Stimulated activated CD4-positive, alpha-beta T cell treated with anti-CD3 and anti-CD28 coated beads, Interleukin-1b, Interleukin-23, amount 100 ng/mL, for 24 hours (primary cell): ENCODE measurements at places on chromosomes 11 and 22.

- no peak for DNase-seq
Observed at GRCh38 chr11:79439886-79440570, 802 bp downstream of the TENM4 start.

DNA sequence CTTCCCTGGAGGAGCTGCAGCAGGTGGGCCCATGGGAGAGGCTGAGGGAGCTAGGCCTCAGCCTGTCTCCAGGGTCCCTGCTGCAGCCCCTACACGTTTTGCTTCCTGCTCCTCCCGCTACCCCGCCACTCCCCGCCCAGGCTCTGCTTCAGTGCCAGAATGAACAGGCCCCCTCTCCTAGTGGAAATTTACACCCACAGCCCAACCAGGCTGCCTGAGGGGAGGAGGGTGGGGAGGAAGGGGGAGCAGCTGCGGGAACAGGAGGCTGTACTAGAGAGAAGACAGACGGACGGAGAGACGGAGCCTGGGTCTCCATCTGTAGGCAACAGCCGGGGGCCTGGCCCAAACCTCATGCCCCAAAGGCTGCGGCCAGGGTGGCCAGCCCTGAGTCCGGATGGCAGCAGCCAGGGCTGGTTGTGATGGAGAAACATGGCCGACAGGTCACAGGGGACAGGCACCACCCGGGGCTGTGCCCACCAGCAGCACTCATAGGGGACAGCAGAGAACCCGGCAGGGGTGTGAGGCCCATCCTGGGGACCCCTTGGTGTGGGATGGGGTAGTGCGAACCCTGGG lies 20.6 kb downstream of the FLRT1 start:
- DNase-seq = no peak

DNA sequence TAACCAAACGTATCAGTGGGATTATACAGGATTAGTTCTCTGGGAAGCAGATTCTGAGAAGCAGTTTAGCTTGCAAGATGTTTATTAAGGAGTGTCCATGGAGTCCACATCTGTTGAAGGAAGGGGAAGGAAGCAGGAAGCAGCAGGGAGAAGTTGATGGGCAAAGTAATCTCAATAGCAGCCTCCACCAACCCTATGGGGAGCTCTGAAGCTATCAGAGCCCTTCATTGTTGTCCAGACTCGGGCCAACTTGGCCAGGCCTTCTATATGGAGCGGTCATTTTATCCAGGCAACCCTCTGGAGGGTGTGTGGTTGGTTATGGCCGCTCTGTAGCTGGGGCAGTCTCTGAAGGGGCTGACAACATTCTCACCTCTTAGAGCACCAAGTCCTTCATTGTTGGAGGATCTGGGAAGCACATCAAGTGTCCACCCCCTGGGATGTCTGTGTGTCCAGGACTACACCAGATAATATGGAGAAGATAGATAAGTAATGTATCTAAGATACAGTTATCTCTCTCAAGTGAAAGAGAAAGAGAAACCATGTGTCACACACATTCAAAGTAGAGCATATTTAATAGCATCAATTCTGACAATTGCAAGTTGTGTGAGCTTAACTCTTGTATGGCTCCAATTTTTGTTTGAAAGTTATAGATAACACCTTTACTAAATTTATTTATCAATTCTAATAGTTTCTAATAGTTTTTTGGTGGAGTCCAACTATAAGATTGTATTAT lies 101.7 kb upstream of the TRIM77 start:
- no peak for DNase-seq

- DNase-seq = no peak
Observed at GRCh38 chr11:19934828-19935259, 222.2 kb downstream of the NAV2 start.

DNA sequence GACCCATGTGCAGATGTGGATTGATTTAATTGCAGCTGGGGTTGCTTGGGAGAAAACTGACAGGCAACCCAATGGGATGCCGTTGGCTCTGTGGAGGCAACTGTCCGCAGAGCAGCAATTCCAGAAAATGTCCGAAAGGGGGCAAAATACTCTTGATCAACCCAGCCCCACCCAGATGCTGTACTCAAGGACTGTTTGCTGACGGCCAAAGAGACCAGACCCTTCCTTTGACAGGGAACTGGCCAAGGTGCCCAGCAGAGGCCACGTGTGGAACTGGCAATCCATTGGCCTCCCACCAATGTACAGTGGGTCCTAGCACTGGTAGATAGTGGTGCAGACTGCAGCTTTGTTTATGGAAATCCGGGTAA lies 29.7 kb upstream of the KCNA4 start:
- DNase-seq = no peak

GRCh38 chr22:40196628-40197360 lies 19.1 kb downstream of the TNRC6B start:
- DNase-seq = peak; percentile 28

GRCh38 chr11:45083544-45084087 lies 62.8 kb upstream of the PRDM11 start:
- no peak for DNase-seq

GRCh38 chr11:79269611-79270307 lies 171.1 kb downstream of the TENM4 start:
- no peak for DNase-seq

DNA sequence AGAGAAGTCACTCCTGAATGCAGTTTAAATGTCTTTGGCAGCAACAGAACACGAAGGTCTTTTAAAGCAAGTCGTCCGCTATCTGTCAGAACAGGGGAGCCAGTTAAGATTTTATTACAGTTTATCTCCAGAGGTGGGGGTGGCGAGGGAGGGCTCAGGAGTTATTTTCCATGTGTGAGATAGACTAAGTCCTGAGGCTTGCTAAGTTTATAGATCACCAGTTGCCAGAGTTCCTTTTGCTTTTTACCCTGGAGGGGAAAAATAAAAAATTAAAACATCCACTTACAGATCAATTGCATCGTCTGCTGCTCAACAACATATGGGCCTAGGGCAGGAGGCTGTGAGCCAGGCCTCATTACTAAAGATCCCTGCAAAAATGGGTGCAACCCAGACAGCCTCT lies 90.7 kb downstream of the SNX19 start:
- DNase-seq = no peak

- DNase-seq = no peak
Observed at GRCh38 chr11:65499713-65500386, 1.0 kb downstream of the MALAT1 start.

DNA sequence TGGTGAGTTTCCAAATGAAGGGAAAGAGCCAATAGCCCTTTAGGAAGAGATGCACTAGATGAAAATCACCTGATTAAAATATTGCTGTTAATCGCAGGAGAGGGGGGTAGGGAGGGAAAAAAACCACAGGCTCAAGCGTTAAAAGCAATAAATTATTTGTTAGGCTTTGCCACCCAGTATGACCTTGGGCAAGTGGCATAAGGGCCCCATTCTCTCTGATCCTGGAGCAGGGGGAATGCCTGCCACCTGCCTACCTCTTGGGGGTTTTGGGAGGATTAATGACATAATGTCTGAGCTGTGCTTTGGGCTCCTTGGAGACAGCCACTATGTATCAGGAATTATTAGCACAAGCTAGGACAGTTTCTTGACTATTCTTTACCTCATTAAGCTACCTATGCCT lies 80.0 kb downstream of the ZNRF3 start:
- no peak for DNase-seq

GRCh38 chr11:20458905-20459632 lies 71.6 kb downstream of the PRMT3 start:
- no peak for DNase-seq

DNA sequence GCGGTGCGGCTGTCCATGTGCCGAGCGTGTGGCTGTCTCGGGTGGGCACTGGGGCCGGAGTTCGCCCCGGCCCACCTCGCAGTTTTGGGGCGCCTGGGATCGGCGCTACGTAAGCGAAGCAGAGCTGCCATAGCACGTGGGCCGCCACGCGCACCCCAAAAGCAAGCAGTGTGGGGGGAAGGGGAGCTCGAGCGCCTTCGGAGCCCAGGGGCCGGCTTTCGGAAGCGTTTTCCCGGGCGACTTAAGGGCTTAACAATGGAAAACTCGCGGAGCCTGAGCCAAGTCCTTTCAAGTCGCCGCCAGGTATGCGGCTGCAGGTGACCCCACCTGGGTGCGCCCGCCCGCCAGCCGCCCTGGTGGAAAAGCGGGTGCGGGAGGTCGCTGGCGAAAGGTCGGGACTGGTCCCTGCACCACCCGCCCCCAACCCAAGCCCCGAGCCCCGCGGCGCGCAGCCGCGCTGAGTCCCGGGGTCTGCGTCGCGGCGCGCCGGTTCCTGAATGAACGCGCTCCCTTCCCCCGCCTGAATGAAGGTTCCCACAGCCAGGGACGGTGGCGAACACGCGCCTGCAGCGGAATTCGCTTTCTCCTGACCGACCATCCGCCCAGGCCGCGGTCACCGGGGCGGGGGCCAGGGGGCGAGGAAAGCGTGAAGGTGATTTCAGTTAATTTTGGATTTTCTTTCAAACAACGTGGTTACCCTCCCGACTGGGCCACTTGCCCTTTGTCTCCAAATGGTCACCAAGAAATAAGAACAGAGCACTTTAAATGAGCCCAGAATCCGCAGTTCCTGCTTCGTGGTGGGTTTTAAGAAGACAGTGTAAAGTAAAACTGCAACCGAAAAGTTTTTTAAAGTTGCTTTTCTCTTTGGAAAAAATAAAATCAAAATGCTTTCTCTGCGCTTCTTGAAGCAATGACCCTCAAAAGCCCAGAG lies 2.8 kb upstream of the CCND1 start:
- DNase-seq = no peak

GRCh38 chr11:72685560-72686480 lies 11.6 kb upstream of the PDE2A start:
- DNase-seq = no peak

DNA sequence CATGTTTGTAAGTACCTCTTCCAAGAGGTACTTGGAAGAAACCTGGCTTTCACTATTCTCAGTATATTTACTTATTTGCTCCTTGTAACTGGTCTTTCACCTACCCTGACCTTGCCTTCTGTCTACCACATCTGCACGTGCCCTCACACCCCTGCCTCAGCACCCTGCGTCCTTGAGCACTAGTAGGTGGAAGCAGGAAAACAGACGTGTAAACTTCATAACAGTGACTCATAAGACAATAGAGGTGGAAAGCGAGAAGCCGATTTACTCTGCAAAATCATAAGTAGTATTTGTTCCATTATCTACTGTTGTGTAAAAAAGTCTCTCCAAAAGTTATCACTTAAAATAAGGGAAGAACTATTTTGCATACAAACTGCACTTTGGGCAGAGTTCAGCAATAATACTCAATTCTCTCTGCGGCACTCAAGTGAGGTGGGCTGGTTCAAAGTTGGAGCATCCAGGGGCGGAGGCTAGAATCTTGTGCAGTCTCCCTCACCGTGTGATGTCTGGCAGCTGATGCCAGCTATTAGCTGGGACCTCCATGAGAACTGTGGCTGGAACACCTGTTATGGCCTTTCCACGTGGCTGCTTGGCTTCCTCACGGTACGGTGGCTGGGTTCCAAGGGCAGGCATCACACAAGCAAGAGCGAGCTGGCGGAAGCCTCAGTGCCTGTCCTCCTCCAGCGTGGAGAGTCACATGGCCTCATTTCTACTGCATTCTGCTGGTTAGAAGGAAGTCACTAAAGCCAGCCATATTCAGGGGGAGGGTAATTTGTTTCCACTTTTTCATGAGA lies 30.4 kb downstream of the PACS1 start:
- peak; percentile 43 for DNase-seq

GRCh38 chr11:63572026-63572688 lies 9.0 kb upstream of the PLAAT2 start:
- no peak for DNase-seq

DNA sequence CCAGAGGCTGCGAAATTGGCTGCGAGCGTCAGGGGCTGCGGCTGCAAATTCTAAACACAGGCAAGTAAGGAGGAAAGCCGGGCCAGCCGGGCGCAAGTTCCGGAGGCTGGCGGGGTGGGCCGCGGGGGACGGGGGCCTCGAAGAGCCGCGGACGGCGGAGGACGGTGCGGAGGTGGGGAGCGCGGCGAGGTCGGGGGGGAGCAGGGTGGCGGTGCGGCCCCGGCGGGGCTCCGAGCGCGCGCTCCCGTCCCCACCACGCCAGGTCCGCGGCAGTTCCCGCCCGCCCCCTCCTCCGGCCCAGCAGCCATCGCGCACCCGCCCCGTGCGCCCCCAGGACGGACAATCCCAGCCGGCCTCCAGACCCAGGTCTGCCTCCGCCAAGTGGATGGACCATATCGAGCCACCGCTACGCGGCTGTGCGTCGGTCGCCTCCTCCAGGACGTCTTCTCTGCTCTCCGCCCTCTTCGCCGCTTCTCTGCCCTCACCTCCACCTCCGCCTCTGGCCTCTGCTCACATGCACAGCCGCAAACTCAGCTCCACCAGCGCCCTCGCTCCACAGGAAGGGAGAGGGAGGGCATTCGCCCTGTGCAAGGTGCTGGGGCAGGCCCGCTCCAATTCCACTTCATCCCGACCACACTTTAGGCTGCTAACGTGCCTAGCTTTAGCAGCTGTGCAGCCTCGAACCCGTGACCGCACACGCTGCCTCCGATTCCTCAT lies 7.2 kb downstream of the ELFN2 start:
- peak; percentile 20 for DNase-seq

- no peak for DNase-seq
Observed at GRCh38 chr22:26213826-26214225, 44.6 kb downstream of the SEZ6L start.

DNA sequence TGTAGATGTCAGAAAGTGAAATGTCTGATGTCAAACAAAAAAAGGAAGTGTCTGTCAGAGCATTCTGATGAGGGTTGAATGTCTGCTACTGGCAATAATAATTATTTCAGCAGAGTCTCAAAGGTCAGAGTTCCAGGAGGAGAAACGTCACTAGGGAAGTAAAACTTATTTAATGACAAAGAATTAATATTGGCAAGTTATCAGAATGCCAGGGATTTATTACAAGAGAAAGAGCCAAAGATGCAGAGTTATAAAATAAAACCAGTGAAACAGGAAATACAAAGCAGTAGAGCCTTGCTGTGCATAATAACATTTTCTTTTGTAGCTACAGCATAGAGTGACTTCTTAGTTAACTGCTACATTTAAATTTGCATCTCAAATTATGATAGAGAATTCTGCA lies 504.0 kb upstream of the LRRC4C start:
- no peak for DNase-seq

DNA sequence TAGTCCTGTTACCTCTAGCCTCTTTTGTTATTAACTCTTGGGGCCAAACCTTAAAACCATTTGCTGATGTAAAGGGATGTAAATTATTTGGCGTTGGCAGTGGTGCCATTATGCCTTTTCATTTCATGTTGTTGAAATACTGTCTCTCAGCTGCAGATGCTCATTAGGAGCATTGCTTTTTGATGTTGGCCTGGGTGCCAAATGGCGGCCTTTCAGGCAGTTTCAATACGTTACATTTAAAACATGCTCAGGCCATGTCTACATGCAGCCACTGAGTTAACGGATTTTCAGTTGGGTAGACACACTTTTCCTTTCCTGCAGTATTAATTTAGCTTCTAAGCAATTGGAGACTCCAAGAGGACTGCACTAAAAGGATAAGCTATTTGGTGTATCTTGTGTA lies 5.3 kb downstream of the NCAM1 start:
- DNase-seq = no peak

- DNase-seq = no peak
Observed at GRCh38 chr11:2096919-2097301, 42.3 kb downstream of the IGF2 start.

GRCh38 chr11:113781682-113782081 lies 2.1 kb downstream of the CLDN25 start:
- DNase-seq = no peak

GRCh38 chr11:91373497-91373896 lies 851.1 kb upstream of the FAT3 start:
- DNase-seq = no peak
